ENCODE measurements at places on chromosomes 4 and X.
A peak's percentile ranks its signal among the peaks of the same experiment; 100 is the strongest.

- peak; percentile 51 for DNase-seq
Measured at GRCh38 chr4:147480891-147481576, at the start of gene EDNRA. TSS of gene EDNRA (plus strand) at chr4:147481097. CDS start at chr4:147485682, 4,585 bp downstream.

- peak; percentile 91 for DNase-seq
Measured at GRCh38 chr4:80081566-80081965, 8.5 kb upstream of the ANTXR2 start.

- no peak for DNase-seq
Measured at GRCh38 chr4:138740816-138741745, 274.5 kb upstream of the NOCT start.

DNA sequence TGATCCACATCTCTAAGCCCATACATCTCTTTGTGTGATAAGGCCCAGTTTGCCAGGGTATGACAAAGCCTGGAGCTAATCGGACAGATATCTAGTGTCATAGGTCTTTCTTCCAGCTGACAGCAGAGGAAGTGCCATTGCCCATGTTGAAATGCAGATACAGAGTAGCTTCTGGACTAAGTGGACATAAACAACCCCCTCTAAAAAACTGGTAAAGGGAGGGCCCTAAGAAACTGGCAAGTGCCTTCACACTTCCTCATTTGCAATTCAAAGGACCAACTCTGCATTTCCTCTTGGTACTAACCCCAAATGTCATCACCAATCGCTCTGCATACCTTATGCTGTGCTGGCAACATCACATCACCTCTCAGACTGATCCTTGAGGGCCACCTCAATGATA, 20.8 kb downstream of the ARHGEF6 start:
- no peak for DNase-seq

- no peak for DNase-seq
Measured at GRCh38 chr4:20109391-20109790, 142.3 kb upstream of the SLIT2 start.

DNA sequence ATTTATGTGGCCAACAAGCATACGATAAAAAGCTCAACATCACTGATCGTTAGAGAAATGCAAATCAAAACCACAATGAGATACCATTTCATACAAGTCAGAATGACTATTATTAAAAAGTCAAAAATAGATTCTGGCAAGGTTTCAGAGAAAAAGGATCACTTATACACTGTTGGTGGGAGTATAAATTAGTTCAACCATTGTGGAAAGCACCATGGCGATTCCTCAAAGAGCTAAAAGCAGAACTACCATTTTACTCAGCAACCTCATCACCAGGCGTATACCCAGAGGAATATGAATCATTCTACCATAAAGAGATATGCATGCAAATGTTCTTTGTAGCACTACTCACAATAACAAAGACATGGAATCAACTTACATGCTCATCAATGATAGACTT, 478.7 kb upstream of the GALNTL6 start:
- DNase-seq = no peak

DNA sequence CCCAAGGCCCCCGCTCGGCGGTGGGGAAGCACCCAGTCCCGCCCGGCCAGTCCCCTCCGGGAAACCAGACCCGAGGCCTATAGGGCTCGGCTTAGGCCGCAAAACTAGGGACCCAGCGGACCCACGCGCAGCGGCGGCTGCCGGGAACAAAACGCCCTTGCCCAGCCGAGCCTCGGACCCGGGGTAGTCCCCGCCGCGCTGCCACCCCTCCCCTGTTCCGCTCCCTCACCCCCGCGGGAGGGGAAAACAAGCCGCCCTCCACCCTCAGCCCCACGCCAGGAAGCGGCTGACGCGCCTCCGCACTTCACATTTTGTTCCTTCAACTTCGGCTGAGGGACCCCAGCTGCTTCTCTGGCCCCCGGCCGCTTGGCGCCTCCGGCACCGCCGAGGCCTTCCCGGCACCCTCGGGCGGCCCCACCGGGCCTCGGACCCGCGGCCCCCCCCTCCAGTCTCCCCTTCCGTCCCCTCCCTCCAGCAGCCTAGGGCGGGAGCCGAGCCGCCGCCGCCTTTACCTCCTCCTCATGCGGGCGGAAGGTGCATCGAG, 694 bp downstream of the PDS5A start:
- DNase-seq = peak; percentile 15

DNA sequence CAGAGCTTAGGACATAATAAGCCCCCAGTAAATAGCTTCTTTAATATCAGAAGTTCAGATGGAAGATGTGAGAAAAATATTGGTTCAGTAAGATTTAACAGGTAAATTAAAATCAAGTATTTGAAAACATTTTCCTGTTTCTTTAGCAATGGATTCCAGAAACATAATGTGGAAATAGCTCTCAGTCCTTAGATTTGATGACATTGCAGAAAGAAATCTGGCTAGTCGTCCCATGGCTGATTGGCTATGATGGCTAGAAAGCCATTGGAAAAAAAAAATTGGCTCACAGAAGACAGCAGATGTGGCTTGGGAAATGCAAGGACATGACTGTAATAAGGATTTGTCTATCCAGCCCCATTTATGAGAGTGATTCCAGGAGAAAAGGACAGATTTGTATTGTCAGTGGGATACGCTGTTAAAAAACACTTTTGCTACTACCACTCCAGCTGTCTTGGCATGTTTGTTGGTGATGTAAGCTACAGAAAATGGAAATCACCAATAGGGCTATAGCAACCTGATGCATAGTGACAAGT, 78.3 kb downstream of the AR start:
- DNase-seq = no peak

- DNase-seq = no peak
Measured at GRCh38 chrX:150880808-150881165, 17.7 kb downstream of the CD99L2 start.

- no peak for DNase-seq
Measured at GRCh38 chr4:95102162-95102790, 344.5 kb downstream of the BMPR1B start.

DNA sequence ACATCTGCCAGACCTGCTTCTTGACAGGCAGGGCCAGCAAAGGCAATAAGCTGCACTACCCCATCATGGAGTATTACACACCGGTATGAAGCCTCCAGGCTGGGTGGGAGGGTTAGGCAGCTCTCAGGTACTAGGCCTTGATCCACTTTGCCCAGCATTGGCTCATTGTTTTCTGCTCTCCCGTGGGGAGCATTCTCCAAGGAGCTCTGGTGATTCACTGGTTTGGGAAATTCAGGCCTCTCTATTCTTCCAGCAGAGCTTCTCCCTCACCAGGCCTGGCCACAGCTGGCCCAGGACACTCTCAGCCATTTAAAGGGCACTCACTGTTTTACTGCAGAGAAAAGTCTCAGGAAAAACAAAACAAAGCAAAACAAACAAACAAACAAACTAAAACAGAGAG, 33.0 kb downstream of the DRP2 start:
- peak; percentile 11 for DNase-seq

- DNase-seq = peak; percentile 56
Measured at GRCh38 chrX:56248492-56248891, 16.3 kb downstream of the KLF8 start.

DNA sequence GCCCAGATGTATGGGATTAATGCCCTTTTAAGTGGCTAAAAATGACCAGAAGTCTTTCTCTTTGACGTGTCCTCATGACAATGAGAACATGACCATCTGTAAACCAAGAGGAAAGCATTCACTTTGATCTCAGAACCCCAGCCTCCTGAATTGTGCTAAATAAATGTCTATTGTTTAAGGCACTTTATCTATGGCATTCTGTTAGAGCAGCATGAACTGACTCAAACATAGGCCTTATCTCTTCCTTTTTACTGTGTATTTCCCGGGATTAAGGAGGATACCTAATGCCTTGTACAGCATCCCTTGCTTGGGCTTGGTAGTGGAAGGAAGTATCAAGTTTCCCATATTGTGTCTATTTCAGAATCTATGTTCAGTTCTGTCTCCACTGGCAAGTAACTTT, 47.2 kb upstream of the HS3ST1 start:
- DNase-seq = no peak

GRCh38 chr4:8191136-8191747, 7.8 kb upstream of the SH3TC1 start:
- peak; percentile 81 for DNase-seq

DNA sequence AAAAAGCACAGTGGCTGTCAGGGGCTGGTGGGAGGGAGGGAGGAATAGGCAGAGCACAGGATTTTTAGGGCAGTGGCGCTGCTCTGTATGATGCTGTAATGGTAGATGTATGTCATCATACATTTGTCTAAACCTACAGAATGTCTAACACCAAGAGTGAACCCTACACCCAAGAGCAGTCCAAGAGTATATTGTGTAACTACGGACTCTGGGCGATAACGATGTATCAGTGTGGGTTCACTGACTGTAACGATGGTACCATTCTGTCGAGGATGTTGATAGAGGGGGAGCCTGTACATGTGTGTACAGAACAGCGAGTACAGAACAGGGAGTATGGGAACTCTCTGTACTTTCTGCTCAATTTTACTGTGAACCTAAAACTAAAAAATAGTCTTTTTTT, 76.5 kb downstream of the HAUS3 start:
- no peak for DNase-seq

- DNase-seq = peak; percentile 68
Measured at GRCh38 chr4:130336585-130337217, 1240.7 kb downstream of the C4orf33 start.

GRCh38 chr4:152063621-152064240, 302.9 kb upstream of the GATB start:
- peak; percentile 40 for DNase-seq
